Skin of body (tissue), 3 donors: ENCODE measurements at places on chromosomes 16 and 17. TPM values are rescaled to one million over a fixed set of nuclear protein-coding genes. Genes with fewer than 3 reads are reported as not detected.
A peak's percentile ranks its signal among the peaks of the same experiment; 100 is the strongest.

- no peak for DNase-seq
Observed at GRCh38 chr17:4588391-4588790, 4.1 kb downstream of the SMTNL2 start.

GRCh38 chr16:86984343-86984742 lies 332.8 kb downstream of the C16orf95 start:
- no peak for DNase-seq

DNA sequence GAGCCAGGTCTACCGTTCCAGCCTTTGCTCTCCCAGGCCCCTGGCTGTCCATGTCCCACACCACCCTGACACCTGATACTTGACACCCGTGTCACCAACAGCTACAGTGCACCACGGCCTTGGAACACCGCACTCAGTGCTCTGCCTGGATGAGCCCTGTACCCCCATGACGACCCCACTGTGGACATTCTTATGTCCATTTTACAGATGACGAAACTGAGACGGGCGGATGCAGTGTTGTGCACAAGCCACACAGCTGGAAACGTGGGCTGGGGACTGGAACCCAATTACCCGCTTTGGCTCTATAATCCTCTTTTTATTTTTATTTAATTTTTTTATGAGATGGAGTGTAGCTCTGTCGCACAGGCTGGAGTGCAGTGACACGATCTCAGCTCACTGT lies 83.6 kb upstream of the CBX4 start:
- no peak for DNase-seq

- DNase-seq, result no peak
Observed at GRCh38 chr17:51685287-51685909, 425.1 kb downstream of the UTP18 start.

DNA sequence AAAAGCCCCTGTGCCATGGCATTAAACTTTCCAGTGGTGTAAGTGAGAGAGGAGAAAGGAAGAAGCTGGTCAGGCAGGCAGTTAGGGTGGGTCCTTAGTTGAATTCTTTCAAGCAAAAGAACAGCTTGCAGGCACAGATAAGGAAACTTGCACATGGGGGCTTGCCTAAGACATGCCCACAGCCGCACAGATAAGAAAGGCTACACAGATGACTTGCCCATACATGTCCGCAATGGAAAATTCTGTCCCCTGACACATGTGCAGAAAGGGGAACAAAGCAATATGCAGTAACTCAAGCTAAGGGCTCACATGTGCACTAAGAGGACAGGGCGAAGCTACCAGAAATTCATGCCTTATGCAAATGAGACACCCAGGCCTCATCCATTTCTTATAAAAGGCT lies 69.9 kb downstream of the GSG1L start:
- DNase-seq, result no peak

GRCh38 chr17:34519282-34519681 lies 60.1 kb upstream of the TMEM132E start:
- no peak for DNase-seq

DNA sequence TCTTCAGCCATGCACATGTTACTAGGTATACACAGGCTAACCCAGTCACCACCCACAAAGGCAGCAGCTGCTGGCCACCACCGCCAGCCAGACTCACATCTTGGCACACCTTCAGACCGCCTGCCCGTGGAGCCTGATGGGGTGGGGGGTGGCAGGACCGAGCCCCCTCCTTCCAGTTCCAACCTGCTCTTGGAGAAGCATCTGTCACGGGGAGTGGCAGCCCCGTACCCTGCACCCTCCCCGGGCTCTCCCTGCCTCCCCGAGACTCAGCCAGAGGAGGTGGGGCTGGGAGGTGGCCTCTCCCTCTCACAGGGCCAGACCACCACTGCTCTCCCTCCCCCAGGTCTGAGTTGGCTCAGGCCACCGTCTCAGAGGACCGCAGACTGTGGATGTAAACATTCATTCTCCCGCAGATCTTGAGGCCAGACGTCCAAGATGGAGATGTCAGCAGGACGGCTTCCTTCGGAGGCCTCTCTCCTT lies 11.3 kb upstream of the RBFOX3 start:
- DNase-seq, result no peak

DNA sequence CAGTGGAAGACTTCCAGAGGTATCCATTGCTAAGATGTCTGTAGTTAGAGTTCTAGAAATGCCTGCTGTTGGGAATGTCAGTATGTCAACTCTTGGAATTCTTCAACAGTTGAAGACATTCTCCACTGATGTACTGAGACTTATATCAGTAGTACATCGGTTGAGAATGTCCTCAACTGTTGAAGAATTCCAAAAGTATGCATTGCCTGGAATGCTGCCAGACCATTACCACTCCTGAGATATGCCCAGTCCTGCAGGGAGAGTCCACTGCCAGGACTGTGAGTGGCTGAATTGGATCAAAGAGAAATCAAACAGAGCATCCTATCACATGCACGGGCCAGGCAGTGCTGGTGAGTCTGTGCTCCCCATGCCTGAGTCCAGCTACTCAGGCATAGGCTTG lies 42.0 kb downstream of the IL21R start:
- no peak for DNase-seq

- DNase-seq, result no peak
Observed at GRCh38 chr16:64449506-64449905, 672.4 kb downstream of the CDH11 start.

DNA sequence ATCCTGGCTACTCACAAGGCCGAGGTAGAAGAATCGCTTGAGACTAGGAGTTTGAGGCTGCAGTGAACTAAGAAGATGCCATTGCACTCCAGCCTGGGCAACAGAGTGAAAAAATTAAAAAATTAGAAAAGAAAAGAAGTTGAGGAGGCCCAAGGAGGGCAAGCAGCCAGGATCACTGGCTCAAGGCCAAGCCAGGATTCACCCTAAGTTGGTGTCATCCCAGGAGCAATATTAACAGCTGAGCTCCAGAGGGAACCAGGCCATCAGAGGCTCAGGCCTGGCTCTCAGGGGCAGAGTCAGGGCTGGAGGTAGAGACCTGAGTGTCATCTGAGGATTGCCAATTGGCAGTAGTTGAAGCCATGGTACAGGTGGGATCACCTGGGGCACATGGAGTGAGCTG lies 20.7 kb downstream of the DRC3 start:
- DNase-seq, result no peak

DNA sequence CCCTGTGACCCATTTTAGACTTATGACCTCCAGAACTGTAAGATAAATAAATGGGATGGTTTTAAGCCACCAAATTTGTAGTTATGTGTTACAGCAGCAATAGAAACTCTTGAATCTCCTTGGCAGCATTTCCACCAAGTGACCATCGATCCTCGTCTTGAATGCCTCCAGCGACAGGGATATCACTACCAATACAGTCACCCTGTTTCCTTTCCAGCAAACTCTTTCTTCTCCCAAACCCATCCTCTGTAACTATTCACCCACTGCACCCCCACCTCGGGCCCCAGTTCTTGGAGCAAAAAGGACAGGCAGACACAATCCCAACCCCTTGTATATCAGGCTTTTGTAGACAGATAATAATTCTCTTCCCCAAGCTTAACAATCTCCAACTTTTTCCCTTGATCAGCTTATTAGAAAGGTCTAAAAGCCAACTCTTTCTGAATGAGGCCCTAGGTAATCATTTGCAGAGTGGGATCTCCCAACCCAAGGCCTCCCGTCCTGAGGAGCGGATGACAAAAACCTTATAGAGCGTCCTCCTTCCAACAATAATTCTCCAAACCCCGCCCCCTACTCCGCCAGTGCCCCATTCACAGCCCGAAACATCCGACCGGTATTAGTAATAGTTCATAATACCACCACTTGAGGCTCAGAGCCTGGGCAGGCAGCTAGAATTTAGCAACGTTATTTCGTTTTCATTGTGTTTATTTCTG lies 14.7 kb upstream of the PLLP start:
- DNase-seq, result peak; percentile 90

DNA sequence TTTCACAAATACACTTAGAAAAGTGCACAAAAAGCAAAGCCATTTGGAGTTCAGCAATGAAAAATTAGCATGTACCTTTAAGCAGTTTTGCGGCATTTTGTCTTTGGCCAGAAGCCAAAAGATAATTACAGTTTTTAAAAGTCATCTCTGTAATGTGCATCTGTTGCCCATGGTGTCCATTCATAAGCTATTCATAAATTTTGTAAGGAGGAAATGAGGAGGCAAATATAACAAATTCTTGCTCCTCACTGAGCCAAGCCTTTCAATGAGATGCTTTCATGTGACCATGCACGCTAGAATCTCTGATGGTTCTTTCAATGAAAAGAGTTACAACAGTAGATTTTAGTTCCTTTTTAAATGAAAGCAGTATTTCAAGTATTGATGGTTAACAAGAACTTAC lies 247.1 kb upstream of the MON1B start:
- no peak for DNase-seq

- DNase-seq, result no peak
Observed at GRCh38 chr16:82091241-82091640, 56.2 kb downstream of the HSD17B2 start.

DNA sequence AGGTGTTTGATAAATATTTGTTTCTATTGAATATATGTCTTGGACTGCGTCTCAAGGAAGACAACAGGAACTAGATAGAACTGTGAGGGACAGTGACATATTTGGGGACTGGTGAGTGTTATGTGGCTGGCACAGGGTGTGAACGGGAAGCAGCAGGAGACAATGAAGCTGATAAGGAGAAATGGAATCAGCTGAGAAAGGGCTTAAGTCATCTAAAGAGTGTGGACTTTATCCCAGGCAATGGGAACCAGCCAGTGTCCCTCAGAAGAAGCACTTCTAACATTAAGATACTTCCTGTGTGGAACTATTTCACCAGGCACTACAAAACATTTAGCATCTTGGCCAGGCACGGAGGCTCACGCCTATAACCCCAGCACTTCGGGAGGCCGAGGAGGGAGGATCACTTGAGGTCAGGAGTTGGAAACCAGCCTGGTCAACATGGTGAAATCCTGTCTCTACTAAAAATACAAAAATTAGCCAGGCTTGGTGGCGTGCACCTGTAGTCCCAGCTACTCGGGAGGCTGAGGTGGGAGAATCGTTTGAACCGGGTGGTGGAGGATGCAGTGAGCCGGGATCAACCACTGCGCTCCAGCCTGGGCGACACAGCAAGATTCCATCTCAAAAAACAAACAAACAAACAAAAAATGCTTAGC lies 41.2 kb downstream of the ARHGAP17 start:
- DNase-seq, result no peak

GRCh38 chr16:26643519-26643918 lies 423.2 kb upstream of the C16orf82 start:
- no peak for DNase-seq

DNA sequence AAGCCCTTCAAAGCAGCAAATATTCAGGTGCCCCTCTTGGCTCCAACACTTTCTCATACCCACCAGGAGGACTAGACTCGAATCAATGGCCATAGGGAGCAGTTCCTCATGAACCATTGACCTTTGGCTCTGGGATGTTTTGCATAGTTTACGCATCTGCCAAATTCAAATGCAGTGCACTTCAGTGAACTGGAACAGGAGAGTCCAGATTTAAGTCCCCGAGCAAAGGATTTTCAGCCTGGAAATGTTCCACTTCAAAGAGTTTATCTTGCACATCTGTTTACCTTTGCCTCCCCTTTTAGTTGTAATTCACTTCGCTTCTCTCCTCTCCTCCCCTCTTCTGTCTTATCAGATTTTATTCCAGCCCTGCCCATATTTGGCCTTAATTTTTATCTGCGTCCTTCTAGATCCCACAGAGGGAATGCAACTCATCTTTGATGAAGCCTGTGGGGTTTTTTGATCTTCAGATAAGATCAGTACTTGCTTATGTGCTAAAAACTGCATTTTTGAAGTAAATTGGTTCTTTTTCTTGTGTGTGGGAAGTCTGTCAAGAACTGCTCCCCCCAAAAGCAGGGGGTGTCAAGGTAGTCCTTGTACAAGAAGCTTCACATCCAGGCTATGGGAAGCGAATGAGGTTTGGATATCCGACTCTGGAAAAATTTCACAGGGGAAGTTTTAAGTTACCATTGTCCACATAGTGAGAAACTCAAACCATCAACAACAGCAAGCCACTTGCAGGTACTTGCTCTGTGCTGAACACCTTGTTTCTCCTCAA lies 281.6 kb downstream of the RBFOX1 start:
- no peak for DNase-seq

- DNase-seq, result no peak
Observed at GRCh38 chr16:49617710-49618330, 238.1 kb downstream of the ZNF423 start.

- DNase-seq, result no peak
Observed at GRCh38 chr16:29985271-29985811, 10.1 kb downstream of the HIRIP3 start.

DNA sequence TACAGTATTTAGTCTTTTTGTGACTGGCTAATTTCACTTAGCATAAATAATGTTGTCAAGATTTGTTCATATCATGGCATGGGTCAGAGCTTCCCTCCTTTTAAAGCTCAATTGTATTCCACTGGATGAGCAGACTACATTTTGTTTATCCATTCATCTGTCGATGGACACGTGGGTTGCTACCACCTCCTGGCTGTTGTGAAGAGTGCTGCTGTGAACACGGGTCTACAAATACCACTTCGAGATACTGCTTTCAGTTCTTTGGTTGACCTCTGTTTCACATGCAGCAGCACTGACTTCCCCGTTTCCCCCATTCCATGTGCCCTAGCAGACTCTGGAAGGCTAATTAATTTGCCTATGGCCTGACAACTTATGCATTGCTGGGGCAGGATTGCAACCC lies 285.4 kb downstream of the SHISA9 start:
- DNase-seq, result no peak

SDR42E1 gene
- 7.2 TPM for total RNA-seq

CSF3 gene
- not detected for total RNA-seq

GGT6 gene
- 6.1 TPM for total RNA-seq

PRR35 gene
- total RNA-seq, result not detected

MRPL12 gene
- 9.2 TPM for total RNA-seq

OR1A1 gene
- total RNA-seq, result not detected

CDH15 gene
- total RNA-seq, result 4.9 TPM

HCRT gene
- not detected for total RNA-seq
